Progenitor cell of endocrine pancreas (in vitro differentiated cells): ENCODE measurements at places on chromosomes 2 and 18. TPM values are rescaled to one million over a fixed set of nuclear protein-coding genes. Genes with fewer than 3 reads are reported as not detected.

DNA sequence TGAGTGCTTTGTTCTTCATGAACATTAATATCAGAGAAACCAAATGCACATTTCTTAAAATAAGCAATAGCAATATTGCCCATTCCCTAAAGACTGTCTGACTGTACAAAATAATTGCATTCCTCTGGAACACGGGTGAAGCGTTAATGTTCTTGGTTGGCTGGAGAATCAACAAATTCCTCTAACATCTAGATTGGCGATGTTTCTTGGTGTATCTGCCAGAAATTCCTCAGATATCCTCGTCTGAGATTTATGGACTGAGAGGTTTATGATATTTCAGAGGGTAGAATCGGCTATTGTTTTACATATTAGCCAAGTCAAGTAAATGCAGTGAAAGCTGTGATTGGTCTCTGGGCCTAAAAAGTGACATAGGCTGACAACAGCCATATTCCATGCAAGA, 27.1 kb upstream of the SPTBN1 start:
- no peaks in the 10 kb centered on the region for H3K36me3 ChIP-seq
- H3K4me1 ChIP-seq, result no peaks in the 10 kb centered on the region
- no peak for DNase-seq
- peaks cover 5% of the 10 kb centered on the region for H3K27me3 ChIP-seq
- no peak overlapping the region for H3K4me3 ChIP-seq
- H3K27ac ChIP-seq, result no peak overlapping the region

DNA sequence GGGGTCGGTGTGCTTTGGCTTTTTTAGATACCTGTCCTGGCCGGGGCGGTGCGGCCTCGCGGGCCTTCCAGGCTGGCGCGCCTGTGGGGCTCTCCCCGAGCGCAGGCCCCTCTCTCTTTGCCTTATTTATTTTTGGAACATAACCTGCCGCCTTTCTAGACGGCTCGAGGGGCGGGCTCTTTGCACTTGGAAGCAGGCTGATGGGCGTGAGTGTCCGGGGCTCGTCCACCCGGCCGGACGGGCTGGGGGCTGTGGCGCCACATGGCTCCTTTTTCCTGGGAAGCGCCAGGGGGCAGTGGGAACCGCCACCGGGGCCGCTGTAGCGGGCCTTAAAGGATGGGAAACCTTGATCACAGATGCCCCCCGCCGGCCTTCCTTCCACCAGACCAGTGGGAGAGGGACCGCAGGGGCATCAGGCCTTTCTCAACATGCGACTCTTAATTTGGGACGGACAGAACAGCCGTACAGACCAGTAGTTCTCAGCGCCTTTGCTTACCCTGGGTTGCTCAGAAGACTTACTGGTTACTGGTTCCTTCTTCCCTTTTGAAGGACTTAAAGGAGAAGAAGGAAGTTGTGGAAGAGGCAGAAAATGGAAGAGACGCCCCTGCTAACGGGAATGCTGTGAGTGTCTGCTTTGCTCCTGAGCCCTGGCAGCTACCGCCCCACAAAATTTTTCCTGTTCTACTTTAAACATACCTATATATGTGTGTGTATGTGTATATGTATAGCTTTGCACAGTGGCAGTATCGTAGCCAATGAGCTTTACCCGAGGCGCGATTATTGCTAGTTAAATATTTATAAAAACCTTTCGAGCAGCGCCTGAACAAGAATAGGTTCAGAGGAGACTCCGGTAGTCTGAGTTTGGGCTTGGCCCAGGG, 2.7 kb downstream of the PTMA start:
- peaks cover 21% of the 10 kb centered on the region for H3K36me3 ChIP-seq
- H3K4me1 ChIP-seq, result peaks cover 19% of the 10 kb centered on the region

DNA sequence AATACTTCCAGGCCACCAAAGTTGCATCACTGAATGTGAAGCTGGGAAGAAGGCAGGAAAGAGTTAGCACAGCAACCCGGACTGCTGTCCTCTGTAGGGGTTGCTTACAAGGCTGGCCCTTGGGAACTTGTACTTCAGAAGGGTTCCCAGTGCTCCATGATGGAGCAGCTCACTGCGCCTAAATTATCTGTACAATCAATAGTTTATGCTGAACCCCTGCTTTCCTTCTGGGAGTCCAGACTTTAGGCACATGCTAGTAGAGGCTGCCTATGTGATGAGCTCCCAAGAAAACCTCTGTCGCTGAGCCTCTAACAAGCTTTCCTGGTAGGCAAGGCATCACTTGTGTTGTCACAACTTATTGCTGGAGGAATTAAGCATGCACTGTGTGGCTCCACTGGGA, 34.3 kb downstream of the XDH start:
- H3K4me3 ChIP-seq, result no peak overlapping the region
- no peaks in the 10 kb centered on the region for H3K27me3 ChIP-seq
- H3K27ac ChIP-seq, result no peak overlapping the region
- no peaks in the 10 kb centered on the region for H3K36me3 ChIP-seq

- no peaks in the 10 kb centered on the region for H3K27me3 ChIP-seq
- H3K4me1 ChIP-seq, result peaks cover 14% of the 10 kb centered on the region
- H3K36me3 ChIP-seq, result no peaks in the 10 kb centered on the region
Measured at GRCh38 chr2:196534495-196534894, 105.0 kb upstream of the CCDC150 start.

- H3K27me3 ChIP-seq, result no peaks in the 10 kb centered on the region
- no peak overlapping the region for H3K27ac ChIP-seq
- no peaks in the 10 kb centered on the region for H3K4me1 ChIP-seq
- H3K4me3 ChIP-seq, result no peak overlapping the region
- DNase-seq, result no peak
Measured at GRCh38 chr2:188580738-188581137, 289.1 kb downstream of the GULP1 start.

Gene MATN3
- 2.5 and 3.1 TPM in 2 replicates for total RNA-seq

DNA sequence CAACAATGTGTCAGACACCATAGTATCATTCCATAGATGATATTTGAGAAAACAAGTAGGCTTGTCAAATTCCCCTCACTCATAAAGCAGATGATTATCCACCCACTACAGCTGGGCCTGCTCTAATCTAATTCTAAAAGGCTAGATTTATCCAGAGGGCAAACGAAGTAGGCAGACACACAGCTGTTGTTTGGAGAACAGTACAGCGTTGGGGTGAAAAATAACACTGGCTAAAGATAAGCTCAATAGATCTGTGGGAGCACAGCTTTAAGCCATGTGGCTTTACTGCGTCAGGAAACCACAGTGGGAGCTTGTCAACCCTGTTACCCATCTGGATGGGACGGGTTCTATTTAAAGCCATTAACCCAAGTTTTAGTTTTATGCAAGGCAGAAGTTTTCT, 48.9 kb upstream of the COBLL1 start:
- peak overlapping the region; percentile 77 for H3K27ac ChIP-seq
- no peaks in the 10 kb centered on the region for H3K36me3 ChIP-seq
- peaks cover 26% of the 10 kb centered on the region for H3K4me1 ChIP-seq
- H3K27me3 ChIP-seq, result no peaks in the 10 kb centered on the region

GRCh38 chr2:27042159-27042661, 9.3 kb upstream of the AGBL5 start:
- no peaks in the 10 kb centered on the region for H3K27me3 ChIP-seq
- H3K4me1 ChIP-seq, result no peaks in the 10 kb centered on the region
- no peak for DNase-seq
- H3K4me3 ChIP-seq, result no peak overlapping the region

- H3K27ac ChIP-seq, result no peak overlapping the region
- H3K4me1 ChIP-seq, result peaks cover 6% of the 10 kb centered on the region
- H3K27me3 ChIP-seq, result peaks cover 68% of the 10 kb centered on the region
- no peak overlapping the region for H3K4me3 ChIP-seq
- H3K36me3 ChIP-seq, result no peaks in the 10 kb centered on the region
Measured at GRCh38 chr2:231928481-231928880, 2.3 kb upstream of the NPPC start.
